NCI-H774 (cell line): ENCODE measurements at places on chromosomes 4 and X.

- DNase-seq = no peak
These were observed 1718.8 kb upstream of the PCDH10 start for GRCh38 chr4:131430302-131430701.

- no peak for DNase-seq
These were observed 4.0 kb downstream of the IRAK1 start for GRCh38 chrX:154015581-154016264.

DNA sequence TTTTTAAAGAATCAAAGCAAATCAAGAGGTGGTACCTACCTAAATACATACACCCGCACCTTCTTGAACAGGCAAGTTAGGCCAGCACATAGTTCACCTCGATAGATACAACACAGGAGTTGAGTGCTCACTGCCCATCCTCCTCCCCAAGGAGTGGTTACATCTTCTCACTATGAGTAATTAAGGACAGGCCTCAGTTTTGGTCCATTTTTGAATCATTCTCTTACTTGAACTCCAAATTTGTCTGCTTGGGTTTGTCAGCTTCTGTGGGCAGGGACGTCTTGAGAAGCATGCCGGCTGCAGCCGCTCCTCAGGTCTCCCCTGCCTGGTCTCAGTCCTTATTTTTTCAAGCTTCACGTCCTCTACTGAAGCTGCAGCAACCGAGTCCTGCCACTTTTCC is 190.6 kb upstream of the RBPJ start:
- DNase-seq = no peak

DNA sequence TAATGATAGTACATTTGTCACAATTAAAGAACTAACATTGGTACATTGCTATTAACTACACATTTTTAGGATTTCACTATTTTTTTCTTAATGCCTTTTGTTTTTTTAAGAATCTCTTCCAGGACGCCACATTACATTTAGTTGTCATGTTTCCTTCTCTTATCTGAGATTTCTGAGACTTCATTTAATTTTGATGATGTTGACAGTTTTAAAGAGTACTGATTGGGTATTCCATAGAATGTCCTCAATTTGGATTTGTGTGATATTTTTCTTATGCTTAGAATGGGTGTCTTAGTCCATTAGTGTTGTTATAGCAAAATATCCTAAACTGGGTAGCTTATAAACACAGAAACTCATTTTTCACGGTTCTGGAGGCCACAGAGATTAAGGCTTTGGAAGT is 1095.5 kb upstream of the LCORL start:
- DNase-seq = no peak

DNA sequence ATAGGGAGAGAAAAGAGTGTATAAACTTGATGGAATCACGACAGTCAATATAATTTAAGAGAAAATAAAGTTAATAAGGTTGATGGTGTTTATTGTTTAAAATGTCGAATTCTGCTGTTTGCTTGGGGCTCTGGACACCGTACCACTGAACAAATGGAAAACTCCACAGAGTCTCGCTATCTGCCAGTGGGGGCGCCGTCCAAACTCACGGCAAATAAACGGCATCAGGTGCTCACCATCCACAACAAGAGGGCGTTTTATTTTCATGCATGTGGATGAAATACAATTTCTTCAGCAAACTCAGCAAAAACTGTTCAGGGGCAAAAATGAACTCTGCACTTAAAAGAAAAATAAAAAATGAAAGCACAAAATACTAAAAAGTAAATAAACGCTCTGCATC is 46.6 kb upstream of the FAM47C start:
- DNase-seq = no peak

DNA sequence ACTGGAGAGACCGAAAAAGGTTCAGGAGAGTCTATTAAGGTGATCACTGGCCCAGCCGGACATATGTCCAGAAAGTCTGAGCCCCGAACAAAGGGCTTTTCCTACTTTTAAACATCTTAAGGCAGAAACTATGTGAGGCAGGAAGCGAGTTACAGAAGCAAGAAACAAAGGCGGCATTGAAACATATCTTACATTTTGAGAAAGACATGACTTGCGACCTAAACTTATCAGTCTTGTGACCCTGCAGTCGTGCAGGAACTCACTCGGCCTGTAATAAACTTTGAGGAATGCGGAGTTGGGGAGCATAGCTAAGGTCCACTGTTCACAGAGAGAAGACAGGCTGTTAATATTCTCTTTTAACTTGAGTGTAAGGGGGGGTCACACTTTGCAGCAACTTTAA is 158.7 kb downstream of the TBX22 start:
- no peak for DNase-seq

- no peak for DNase-seq
These were observed 99.8 kb downstream of the TRAPPC11 start for GRCh38 chr4:183758758-183759447.

DNA sequence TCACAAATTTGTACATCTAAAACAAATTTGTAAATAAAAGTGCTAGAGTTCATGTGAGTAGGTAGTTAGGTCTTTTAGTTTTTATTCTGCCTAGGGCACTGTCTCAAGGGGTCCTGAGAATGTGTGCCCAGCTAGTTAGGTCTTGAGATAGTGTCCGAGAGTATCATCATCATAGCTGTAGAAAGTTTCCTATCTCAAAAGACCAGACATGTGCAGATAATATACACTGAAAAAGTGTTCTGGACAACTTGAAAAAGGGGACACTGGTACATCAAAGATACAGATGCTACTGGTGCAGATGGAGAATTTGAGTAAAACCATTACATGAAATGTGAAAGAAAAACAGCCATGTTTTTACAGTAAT is 1.8 kb upstream of the ZCCHC4 start:
- DNase-seq = no peak

- DNase-seq = no peak
These were observed 50.0 kb downstream of the CLCN5 start for GRCh38 chrX:49972328-49972860.

DNA sequence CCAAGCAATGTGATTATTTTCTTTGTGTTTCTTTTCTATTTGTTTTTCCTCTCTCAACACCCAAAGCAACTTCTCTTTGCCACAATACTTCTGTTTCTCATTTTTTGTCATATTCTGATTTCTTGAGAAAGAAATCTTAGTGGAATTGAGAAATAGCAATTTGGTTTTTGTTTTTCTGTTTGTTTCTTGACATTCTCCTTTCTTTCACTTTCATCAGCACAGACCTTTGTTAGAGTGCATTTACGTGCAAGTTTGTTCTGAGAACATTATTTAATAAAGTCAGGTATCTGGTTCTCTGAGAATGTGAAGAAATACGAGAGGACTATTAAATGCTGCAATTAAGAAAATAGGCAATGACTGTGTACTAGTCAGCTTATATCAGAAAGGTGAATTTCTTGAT is 608.1 kb upstream of the AADAT start:
- no peak for DNase-seq

DNA sequence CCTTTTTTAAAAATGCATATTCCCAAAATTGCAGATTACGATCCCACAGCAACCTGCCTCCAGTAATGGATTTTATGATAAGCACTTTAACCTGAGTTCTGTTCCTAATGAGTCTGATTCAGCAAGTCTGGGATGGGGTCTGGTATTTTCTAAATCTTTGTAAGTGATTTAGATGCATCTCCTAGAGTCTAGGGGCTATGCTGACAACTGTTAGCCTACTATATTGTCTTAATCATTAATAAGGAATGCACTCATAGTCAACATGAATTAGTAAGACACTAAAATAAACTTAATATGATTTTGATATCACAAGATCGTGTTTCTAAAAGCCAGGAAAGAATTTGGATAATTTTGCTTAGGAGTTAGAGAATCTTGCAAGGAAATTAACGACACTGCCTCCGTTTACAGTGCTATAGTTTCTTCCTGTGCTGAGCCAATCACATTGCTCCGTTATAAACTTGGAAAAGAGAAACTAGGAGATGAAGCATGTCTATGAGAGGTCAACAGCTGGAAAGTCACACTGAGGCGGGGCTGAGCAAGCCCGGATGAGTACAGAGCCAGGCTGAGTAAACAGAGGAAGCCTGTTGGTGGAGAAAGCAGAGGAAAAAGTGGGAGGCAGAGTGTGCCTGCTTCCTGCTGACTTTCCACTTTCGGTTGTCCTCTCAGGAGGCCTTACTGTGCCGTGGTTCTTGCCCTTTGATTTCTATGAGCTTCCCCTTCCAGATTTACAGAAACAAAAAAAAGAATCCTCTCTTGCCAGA is 5.4 kb downstream of the SCARB2 start:
- peak; percentile 45 for DNase-seq

DNA sequence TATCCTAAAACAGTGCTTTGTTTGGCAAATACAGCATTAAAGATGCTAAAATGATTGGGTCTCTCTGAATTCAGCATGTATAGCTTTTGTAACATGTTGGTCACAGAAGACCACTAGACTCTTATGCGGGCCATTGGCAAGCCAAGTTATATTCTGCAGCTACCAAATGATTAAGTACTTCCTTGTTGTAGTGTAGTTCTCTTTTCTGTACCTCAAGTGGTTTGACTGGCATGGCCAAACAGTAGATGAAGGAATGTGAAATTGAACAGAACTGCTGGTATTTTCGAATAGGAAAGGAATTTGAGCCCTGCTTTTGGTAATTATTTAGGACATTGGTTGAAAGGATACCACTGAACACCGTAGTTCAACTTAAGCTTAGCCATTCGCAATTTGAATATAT is 193.9 kb upstream of the GPC4 start:
- DNase-seq = no peak

- DNase-seq = no peak
These were observed 119.4 kb downstream of the GRIA3 start for GRCh38 chrX:123303429-123303828.

- no peak for DNase-seq
These were observed 755.1 kb upstream of the IGFBP7 start for GRCh38 chr4:57865264-57865663.

- DNase-seq = peak; percentile 64
These were observed 612 bp downstream of the MAGED2 start for GRCh38 chrX:54808109-54808604.

DNA sequence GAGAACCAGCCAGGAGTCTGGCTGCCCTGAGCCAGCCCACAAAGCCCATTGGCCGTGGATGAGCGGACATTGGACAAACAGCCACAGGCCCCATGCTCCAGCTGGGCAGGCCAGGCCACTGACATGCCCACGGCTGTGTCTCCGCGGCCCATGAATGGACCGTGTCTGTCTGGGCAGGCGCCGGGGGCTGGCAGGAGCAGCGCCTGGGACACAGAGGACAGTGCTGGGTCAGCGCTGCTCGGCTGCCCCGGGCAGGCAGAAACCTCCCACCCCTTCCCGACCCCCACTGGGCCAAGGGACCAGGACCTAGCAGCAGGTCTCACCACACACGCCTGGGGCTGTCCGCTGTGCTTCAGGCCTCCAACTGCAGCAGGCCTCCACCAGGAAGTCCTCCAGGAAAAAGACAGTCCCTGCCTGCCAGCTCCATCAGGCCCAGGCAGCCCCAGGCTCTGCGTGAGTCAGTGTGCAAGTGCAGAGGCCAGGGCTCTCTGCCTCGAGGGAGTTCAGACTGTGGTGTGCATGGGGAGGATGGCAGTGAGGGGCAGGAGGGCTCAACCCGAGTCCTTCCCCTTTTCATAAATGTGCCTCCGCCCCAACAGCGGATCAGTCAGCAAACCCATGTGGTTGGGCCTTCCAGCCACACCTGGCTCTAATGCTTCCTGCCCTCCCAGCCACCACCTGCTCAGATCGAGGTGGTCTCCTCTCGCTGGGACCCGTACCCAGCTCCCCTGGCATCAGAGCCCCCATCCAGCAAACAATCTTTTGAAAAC is 17.2 kb upstream of the FGFR3 start:
- no peak for DNase-seq

GRCh38 chr4:141570290-141570689 is 66.1 kb upstream of the IL15 start:
- no peak for DNase-seq

DNA sequence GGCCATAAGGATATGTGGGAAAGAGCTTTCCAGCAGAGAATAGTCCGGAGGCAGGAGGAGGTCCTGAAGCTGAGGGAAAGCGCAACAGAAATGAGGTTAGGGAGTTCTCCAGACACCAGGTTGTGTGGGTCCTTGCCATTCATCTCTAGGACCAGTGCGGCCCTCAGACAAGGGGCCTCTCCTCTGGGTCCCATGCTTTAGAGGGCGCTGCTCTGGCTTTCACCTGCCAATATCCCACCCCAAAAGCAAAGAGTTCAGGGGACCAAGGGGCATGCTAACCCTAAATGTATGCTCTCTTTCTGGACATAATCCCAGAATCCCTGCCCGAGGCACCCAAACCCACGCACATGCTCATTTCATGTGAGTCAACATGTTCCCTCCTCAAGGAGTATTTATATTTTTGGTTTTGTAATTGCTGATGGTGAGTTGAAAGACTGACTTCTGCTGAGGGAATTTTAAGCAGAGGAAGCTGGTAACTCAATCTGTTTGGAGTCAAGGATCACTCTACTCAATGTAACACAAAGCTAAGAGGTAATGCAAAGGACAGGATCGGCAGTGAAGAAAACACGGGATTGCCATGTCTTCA is 14.8 kb downstream of the RPL34 start:
- DNase-seq = no peak

- DNase-seq = no peak
These were observed 22.6 kb upstream of the UBA1 start for GRCh38 chrX:47170861-47171692.

DNA sequence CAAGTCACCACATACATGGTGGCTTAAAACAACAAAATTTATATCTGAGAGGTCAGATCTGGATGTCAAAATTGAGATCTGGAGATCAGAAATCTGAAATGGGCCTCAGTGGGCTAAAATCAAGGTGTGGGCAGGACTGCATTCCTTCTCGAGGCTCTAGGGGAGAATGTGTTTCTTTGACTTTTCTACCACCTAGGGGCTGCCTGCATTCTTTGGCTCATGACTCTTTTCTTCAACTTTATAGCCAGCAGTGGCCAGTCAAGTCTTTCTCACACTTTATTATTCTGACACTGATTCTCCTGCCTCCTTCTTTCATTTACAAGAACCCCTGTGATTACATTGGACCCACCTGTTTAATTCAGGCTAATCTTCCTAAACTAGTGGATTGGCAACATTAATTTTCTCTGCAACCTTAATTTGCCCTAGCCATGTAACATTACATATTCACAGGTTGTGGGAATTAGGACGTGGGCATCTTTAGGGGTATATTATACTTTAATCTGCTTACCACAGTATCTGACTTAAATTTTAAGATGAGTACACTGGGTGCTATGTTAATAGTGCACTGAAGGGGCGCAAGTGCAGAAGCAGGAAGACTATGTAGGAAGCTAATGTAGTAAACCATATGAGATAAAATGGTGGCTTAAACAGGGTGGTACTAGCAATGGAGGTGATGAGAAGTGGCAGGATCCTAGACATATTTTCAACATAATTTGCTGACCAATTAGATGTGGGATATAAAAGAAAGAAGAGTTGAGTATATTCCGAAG is 188.0 kb downstream of the SLC4A4 start:
- no peak for DNase-seq

- no peak for DNase-seq
These were observed 144.6 kb downstream of the AMELX start for GRCh38 chrX:11437642-11438379.

GRCh38 chr4:113457886-113458285 is 303.7 kb downstream of the CAMK2D start:
- no peak for DNase-seq

GRCh38 chr4:80897537-80898303 is 132.8 kb upstream of the BMP3 start:
- DNase-seq = no peak

GRCh38 chr4:84936123-84936522 is 30.4 kb downstream of the WDFY3 start:
- DNase-seq = no peak

GRCh38 chrX:13076176-13076961 is 31.9 kb upstream of the FAM9C start:
- no peak for DNase-seq
